ENCODE measurements at places on chromosomes 4 and X. TPM values are rescaled to one million over a fixed set of nuclear protein-coding genes. Genes with fewer than 3 reads are reported as not detected.

The GPR34 gene
- 10.2 TPM for polyA plus RNA-seq

The GABRA4 gene
- 0.09 TPM for polyA plus RNA-seq

The XAGE2 gene
- polyA plus RNA-seq, result not detected

The SAGE1 gene
- polyA plus RNA-seq, result not detected

The HTRA3 gene
- 3.6 TPM for polyA plus RNA-seq

The DGKK gene
- polyA plus RNA-seq, result not detected

The TMPRSS11D gene
- polyA plus RNA-seq, result not detected

Measured in sigmoid colon (tissue), 7 donors.